ENCODE measurements at places on chromosomes 6 and 20.

- no peak for DNase-seq
Measured at GRCh38 chr6:64258752-64259151, 623.1 kb downstream of the PHF3 start.

GRCh38 chr20:50098259-50098658, 14.7 kb downstream of the UBE2V1 start:
- no peak for DNase-seq

GRCh38 chr20:6783752-6784151, 16.3 kb downstream of the BMP2 start:
- DNase-seq: no peak

DNA sequence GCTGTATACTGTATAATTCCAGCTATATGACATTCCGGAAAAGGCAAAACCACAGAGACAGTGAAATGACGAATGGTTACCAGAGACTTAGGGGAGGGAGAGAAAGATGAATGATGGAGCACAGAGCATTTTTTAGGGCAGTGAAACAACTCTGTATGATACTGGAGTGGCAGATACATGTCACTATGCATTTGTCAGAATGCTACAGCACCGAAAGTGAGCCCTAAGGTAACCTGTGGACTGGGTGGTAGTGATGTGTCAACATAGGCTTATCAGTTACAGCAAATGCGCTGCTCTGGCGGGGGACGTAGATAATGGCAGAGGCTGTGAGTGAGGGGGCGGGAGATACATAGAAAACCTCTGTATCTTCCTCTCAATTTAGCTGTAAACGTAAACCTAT, 201.3 kb upstream of the SSTR4 start:
- DNase-seq: no peak

- DNase-seq: peak; percentile 6
Measured at GRCh38 chr6:135465307-135465706, 32.2 kb downstream of the AHI1 start.

GRCh38 chr6:7758456-7758855, 32.6 kb downstream of the BMP6 start:
- no peak for DNase-seq

GRCh38 chr20:40232756-40233155, 456.3 kb downstream of the MAFB start:
- DNase-seq: no peak

DNA sequence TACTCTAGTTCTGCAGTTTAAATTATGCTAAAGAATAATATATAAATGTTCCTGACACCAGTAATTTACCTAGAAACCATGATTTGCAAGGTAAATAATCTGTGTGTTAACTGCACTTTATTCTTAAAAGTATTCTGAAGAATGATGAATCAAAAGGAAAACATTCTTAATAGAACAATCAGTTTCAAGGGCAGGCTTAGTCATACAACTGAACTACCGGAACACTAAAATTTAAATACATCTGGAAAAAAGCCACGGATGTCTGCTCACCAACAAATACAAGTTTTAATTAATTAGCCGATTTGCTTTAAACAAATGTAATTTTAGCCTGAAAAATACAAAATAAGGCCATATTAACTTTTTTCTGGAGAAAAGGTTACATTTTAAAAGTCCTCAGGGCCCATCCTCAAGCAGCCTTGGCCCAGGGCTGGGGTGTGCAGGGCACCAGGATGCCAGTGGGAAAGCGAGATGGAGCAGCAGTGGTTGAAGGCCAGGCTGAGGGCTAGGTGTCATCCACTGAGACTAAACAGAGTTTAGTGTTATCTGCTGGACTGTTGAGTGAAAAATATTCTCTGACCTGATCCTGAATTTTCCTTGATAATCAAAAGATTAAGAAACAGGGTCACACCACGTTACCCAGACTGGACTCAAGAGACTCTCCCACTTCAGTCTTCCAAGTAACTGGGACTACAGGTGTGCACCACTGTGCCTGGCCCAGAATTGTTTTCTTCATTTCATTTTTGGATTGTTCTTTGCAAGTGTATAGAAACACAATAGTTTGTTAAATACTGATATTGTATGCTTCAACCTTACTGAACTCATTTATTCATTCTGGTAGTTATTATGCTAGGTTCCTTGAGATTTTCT, 88.2 kb upstream of the DST start:
- DNase-seq: no peak

DNA sequence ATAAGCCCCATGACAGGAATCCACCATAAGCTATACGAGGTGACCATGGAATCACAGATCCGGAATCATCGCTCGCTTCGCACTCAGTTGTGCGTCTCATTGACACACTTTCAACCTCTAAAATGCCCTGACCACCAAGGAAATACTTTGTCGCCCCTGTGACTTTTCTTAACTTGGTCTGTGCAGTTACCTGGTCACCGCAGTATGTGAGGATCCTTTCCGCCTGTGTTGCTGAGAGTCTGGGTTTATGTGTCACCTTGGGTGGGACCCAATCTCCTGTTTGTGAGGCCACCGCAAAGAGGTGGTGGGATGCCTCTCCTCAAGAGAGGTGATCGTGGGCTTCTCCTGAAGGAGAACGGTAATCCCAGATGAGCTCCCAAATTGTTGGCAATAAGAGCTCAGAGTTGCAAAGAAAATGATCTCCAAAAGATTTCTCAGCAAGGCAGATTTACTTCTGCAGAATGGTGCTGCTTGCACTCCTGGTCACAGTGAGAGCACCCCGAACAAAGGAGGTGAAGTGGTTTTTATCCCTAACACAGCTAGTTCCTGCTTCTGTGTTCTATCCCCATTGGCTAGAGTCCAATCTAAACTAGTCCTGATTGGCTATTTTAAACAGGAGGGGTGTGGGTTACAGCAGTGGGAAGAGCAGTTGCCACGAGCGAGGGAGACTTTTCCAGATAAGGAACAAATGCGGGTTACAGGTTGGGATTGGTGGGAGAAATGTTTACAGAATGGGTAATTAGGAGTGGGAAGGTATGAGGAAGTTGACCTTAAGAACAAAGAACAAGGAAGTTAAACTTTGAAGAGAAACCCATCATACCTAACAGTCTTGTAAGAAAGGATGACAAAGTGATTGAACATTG, 9.1 kb upstream of the ZNFX1 start:
- DNase-seq: peak; percentile 42

GRCh38 chr6:139879823-139880356, 505.4 kb upstream of the CITED2 start:
- DNase-seq: no peak

GRCh38 chr20:43942667-43943285, 28.1 kb downstream of the TOX2 start:
- peak; percentile 82 for DNase-seq

DNA sequence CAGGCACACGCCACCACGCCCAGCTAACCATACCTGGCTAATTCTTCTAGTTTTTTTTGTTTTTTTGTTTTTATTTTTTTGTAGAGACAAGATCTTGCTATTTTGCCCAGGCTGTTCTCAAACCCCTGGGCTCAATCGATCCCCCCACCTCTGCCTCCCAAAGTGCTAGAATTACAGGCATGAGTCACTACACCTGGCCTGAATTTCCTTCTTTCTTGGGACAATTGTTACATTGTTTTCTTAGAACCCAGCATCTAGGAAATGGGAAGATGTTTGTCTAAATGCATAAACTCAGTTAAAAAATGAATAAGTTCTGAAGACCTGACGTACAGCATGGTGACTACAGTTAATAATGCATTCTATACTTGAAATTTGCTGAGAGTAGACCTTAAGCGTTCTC, 10.8 kb upstream of the AGPAT4 start:
- DNase-seq: no peak

GRCh38 chr20:1802385-1803060, 92.7 kb upstream of the SIRPA start:
- peak; percentile 73 for DNase-seq

DNA sequence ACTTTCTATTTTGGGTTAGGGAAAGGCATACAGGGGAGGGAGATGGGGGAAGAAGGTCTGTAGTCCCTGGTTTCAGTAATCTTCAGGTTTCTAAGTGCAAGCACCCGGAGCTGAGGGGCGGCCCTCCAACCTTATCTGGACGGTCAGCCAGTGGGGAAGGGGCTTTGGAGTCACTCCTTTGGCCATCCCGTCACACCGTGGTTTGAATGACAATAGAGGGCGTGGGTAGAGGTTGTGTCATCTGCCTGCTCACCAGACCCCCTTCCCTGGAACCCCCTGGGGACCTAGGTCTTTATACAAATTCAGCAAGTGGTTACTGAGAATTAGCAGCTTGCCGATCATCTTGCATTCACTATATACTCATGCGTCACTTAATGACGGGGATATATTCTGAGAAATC, 29.1 kb downstream of the STK35 start:
- no peak for DNase-seq

Measured in inflammatory macrophage treated with lipopolysaccharide for 4 hours (primary cell).